ENCODE measurements at places on chromosomes 6 and 20.

- DNase-seq, result no peak
These were observed 195.0 kb upstream of the MARCKS start for GRCh38 chr6:113662093-113662665.

DNA sequence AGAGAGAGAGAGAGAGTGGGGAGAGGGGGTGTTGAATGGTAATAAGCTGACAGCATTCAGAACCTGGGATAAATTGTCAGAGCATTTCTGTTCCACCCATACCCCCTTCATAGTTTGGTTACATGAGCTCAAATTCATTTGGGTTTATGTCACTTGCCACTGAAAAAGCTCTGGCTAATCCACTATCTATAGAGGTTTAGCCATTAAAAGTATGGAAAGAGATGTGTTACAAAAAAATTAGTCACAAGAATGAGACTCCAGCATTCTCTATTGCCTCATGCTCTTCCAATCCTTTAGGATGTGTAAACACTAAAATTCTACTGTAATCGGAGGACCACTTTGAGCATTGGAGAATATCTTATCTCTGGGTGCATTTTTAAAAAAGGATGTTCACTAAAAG is 297.6 kb upstream of the TCF21 start:
- no peak for DNase-seq

GRCh38 chr6:111381123-111381522 is 101.9 kb downstream of the REV3L start:
- no peak for DNase-seq

GRCh38 chr20:44597516-44597915 is 15.1 kb downstream of the PKIG start:
- DNase-seq, result no peak

All from T follicular helper cell (primary cell).